Dermis blood vessel endothelial cell (primary cell): ENCODE measurements at places on chromosomes 2 and 18. TPM values are rescaled to one million over a fixed set of nuclear protein-coding genes. Genes with fewer than 3 reads are reported as not detected.

- peak; percentile 83 for DNase-seq
Measured at GRCh38 chr2:219277703-219278654, 1.2 kb upstream of the DNAJB2 start.

The LYPD1 gene
- 0.34 and 0.51 TPM in 2 replicates for total RNA-seq

GRCh38 chr2:12331698-12332097 is 385.0 kb upstream of the TRIB2 start:
- no peak for DNase-seq

DNA sequence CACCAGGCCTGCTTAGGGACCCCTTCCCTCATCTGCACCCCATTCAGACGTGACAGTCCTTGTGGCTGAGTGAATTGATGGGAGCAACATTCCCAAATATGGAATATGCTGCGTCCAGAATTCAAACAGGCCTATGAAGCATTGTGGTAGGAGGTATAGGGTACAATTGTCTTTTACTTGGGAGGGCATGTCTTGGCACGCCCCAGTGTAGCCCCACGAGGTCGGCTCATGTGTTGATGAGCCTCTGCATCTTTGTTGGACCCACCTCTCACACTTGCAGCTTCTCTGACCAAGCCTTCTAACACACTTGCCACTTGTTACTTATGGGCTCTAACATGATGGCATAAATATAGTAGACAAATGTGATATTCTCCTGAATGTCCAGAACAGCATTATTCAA is 1.6 kb downstream of the TIMM21 start:
- DNase-seq: no peak

GRCh38 chr18:31549416-31549815 is 42.3 kb upstream of the TTR start:
- DNase-seq: no peak

- DNase-seq: no peak
Measured at GRCh38 chr2:20164061-20164733, 60.7 kb downstream of the SDC1 start.

- no peak for DNase-seq
Measured at GRCh38 chr2:121492409-121492808, 38.3 kb upstream of the RNU4ATAC start.

The GALNT14 gene
- 0.56 and 1.7 TPM in 2 replicates for total RNA-seq

GRCh38 chr2:68715353-68716041 is 19.1 kb upstream of the ARHGAP25 start:
- peak; percentile 76 for DNase-seq

DNA sequence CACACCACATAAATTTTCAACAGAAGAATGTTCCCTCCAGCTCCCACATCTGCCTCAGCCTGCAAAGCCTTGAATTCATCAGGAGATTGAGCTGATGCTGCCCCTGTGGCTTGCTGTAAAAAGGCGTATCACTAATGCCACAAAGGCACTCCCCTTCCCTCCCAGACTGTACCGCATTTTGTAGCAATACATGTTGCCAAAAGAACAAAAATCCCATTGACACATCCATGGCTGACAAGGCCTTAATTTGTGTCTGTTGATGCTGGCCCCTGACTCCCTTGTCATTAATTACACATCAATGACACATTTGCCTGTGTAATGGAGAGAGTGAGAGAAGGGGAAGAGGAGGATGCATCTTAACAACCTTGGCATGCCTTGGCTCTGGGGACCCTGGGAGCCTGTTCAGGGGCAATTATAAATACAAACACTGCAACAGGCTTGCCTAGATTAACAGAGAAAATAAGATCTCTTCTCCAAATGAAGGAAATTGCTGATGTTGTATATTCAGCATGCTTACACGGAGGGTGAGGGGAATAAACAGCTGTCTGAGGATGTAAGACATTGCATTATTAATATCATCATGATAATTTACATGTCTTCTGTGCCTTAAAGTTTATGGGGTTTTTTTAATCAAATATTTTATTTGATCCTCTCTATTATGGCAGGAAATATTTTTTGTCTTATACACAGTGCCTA is 264.0 kb downstream of the SUCLG1 start:
- DNase-seq: no peak

DNA sequence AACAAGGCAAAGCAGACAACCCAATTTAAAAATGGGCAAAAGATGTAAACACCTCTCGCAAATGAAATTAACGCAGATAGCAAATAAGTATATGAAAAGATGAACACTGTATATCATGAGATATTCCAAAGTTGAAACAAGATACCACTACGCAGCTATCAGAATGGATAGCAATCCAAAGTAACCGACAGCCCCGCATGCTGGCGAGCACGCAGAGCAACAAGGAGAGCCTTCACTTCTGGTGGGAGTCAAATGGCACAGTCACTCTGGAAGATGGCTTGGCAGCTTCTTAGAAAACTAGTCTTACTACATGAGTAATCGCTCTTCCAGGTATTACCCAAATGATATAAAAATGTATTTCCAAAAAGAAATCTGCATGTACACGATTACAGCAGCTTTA is 1.4 kb downstream of the NDUFA10 start:
- no peak for DNase-seq

GRCh38 chr2:236744281-236744705 is 174.7 kb downstream of the ACKR3 start:
- DNase-seq: no peak

- peak; percentile 45 for DNase-seq
Measured at GRCh38 chr2:75053484-75054112, 95.2 kb downstream of the POLE4 start.

GRCh38 chr2:29046321-29046720 is 28.0 kb downstream of the PCARE start:
- no peak for DNase-seq

DNA sequence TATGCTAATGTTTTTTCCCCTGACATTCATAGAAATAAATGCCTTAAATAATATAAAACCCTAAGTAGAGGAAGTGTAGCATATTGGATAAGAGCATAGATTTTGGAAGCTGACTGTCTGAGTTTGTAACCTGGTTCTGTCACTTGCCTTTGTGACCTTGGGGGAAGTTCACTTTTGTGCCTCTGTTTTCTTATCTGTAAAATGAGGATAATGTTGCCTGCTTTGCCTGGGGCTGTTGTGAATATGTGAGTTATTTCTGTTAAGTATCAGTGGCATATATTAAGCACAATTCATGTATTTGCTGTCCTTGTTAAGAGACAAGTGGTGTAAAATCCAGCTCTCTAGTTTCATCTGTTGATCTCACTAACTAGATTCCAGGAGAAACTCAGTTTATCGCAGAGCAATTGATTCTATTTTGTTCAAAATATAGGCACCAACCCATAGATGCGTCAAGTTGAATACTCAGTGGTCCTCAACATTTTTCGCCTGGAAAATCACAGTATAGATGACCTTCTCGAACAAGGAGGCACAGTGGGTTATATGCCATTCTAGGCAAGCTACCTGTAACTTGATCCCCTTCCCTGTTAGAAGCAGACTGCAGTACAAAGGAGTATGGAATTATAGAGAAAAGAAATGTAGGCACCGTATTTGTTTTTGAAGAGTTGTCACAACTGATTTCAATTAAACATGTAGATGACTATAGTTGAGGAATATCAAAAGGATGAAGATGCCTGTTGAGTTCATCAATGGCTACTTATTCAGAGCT is 67.0 kb downstream of the SOCS6 start:
- no peak for DNase-seq

The GULP1 gene
- 15.7 and 17.2 TPM in 2 replicates for total RNA-seq

- no peak for DNase-seq
Measured at GRCh38 chr2:218718058-218718457, 7.4 kb downstream of the TTLL4 start.
